Stimulated activated CD8-positive, alpha-beta memory T cell treated with anti-CD3 and anti-CD28 coated beads, Interleukin-12 subunit alpha, Interleukin-12 subunit beta, amount 100 ng/mL, for 1 hour (primary cell): ENCODE measurements at places on chromosomes 4 and X.

- DNase-seq, result no peak
These were observed 25.4 kb upstream of the ARSD start for GRCh38 chrX:2954541-2954940.

GRCh38 chr4:139209470-139210063, 32.5 kb upstream of the ELF2 start:
- no peak for DNase-seq

GRCh38 chrX:153927672-153927921, 1.5 kb upstream of the ARHGAP4 start:
- DNase-seq, result no peak

- no peak for DNase-seq
These were observed 182.8 kb downstream of the BMPR1B start for GRCh38 chr4:94940520-94940908.

GRCh38 chr4:70703619-70704214, 15.4 kb downstream of the UTP3 start:
- no peak for DNase-seq

- no peak for DNase-seq
These were observed 16.8 kb upstream of the DMP1 start for GRCh38 chr4:87633243-87633642.

DNA sequence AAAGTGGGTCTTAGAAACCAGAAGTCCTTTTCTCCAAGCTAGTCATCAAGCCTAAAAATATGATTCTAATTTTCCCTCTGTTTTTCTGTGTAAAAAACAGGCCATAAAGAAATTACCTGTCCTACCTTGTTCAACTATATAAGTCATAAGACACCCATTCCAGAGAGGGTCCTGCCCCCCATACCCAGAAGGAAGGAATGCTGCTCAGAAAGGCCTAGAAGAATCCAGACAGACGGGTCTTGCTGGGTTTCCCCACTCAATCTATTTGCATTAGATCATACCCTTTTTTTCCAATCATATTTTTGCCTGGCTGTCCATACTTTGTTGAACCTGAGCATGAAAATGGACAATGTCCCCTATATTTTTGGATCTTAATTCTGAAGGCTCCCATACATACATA, 16.3 kb upstream of the XAGE2 start:
- DNase-seq, result no peak

- no peak for DNase-seq
These were observed 603.2 kb upstream of the FAM241A start for GRCh38 chr4:111542056-111542455.

DNA sequence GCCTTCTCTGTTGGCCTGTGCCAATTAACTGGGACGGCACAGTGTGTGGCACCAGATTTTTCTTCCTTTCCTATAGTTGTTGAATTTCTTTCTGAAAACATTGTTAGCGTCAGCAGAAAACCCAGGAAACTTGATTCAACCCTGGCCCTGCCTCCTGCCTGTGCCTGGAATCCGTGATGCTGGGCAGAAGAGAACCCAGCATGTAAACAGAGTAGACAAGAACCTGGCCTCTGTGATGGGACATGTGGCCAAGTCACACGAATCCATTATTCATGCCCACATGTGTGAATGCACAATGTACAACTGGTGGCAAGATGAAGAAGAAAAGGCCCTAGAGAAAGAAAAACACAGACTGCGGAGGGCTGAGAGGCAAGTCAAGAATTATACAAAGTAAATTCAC, 111.4 kb downstream of the EFHC2 start:
- no peak for DNase-seq

GRCh38 chrX:357693-358471, 28.8 kb downstream of the PPP2R3B start:
- peak; percentile 25 for DNase-seq

DNA sequence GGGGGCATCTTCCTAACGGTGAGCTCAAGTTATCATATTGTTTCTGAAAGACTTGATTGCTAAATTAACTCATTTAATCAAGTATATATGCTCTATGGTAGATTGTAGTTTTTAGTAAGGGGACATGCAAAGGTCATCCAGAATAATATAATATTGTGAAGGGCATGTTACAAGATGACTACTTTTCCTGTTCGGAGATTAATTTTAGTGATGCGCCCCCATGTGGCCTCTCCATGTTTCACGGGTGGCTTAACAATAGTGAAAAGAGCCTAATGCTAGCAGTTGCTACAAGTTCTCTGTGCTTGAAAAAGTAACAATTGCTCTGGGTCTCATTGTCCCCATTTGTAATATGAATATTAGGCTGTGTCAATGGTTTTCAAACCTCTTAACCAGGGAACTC, 12.2 kb downstream of the SMPX start:
- peak; percentile 5 for DNase-seq

DNA sequence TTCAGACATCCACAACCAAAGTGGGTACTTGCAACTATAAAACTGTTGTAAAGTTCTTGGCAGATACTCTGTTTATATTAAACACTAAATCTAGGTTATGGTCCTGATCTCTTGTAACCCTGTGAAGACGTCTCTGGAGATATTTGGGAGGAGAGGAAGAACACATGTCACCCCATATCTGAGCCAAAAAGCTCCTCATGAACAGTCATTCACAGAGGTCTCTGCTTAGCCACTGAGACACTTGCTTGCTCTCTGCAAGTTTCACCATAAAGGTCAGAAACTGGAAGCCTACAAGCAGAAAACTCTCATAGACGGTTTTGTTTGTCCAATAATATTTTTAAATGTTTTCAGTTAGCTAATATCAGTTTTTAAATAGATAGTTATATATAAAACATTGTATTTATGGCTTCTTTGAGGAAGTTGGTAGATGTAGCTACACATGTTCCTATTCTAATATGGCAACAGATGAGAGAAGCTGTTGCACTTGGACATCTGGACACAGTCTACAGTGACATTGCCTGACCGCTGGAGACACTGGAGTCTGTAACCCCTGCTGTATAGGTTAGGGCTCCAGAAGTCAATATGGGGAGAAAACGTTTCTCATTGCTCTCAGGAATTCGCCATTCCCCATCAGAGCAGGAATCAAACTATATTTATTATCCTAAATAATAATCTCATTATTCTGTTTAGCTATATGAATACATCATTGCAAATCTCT, 73.6 kb downstream of the C4orf46 start:
- no peak for DNase-seq
